ENCODE measurements at places on chromosomes 7 and 10.

DNA sequence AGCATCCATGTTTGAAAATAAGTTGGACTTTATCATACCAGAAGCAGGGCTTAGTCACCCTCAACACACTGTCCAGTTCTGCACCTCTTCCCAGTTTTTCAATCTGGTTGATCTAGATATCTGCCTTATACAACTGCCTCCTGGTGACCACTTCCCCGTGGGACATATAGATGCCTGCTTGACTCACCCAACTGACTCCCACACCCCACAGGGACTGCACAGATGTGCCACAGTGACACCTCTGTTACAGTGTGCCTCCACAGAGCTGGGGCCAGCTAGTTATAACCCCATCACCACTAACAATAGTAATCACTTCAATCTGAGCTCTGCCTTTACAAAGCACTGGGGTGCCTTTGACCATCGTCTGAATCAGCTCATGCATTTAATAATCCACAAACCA, 82.6 kb upstream of the AOAH start:
- DNase-seq = no peak

- no peak for DNase-seq
Observed at GRCh38 chr10:114482480-114483304, 78.4 kb upstream of the AFAP1L2 start.

GRCh38 chr7:140059273-140060242, 3.2 kb downstream of the PARP12 start:
- DNase-seq = no peak

- no peak for DNase-seq
Observed at GRCh38 chr7:118969370-118969769, 744.9 kb downstream of the ANKRD7 start.

DNA sequence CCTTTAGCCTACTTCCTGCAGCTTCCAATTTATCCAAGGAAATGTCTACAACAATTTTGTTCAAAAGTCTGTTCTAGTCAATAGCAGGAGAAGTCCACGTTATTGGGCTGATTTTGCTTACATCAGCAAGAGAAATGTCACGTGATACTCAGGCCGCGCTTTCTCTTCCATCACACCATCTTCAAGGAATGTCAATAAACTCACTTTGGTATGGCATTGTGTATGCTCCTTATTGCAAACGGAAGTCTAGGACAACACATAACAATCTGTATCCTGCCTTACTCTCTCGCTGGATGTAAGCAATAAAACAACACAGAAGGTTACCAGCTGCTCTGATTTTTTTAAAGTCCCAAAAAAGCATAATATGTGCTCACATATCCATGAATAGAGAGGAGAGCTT, 17.1 kb upstream of the STK17A start:
- DNase-seq = no peak

DNA sequence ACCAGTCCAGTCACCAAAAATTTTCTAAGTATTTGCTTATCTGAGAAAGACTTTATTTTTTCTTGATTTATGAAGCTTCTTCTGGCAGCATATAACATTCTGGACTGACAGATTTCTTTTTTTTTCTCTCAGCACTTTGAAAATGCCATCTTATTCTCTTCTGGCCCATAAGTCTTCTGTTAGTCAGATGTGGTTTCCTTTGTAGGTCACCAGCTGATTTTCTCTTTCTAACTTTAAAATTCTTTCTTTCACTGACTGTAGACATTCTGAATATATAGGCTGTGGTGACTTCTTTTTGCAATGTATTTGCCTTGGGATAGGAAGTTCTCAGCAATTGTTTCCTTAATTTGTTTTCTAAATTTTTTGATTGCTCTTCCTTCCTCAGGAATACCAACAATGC, 172.5 kb downstream of the CCDC7 start:
- no peak for DNase-seq

DNA sequence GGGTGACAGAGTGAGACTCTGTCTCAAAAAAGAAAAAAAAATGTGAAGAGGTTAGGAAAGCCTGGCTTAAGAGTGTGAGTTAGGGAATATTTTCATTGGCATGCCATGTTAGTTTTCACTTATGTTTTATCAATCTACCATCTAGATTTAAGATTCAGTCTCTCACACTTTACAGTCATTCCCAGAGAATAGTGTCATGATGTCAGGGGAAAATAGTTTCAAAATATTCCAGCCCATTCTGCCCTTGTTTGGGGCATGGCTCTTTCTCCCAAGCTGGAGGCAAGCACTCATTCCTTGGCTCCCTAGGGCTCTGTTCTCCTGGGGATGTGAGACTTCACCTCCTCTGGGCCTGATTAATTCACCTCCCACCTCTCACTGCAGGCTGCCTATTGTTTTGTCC, 331.5 kb downstream of the CXCL12 start:
- no peak for DNase-seq

- no peak for DNase-seq
Observed at GRCh38 chr10:43263551-43264343, 3.1 kb downstream of the RASGEF1A start.

- DNase-seq = no peak
Observed at GRCh38 chr7:25672496-25672895, 444.2 kb upstream of the NPVF start.

DNA sequence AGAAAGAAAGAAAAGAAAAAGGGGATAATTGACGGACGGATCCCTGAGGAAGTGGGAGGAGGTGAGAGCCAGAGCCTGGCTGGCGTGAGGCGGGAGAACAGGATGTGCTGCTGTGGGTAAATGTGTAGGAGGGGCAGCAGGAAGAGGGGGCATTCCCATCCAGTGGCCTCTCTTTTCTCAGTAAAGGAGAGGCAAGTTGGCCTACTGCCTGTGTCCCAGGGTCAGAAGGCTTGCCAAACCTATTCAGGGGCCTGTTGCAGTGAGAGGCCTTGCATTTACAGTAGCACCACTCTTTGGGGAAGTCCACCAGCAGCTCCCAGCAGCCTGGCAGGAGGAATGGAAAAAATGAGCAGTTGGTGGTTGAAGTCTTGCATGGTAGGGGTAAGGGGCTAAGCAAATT, 26.6 kb upstream of the ASCC1 start:
- no peak for DNase-seq

GRCh38 chr7:30181736-30182522, 47.1 kb downstream of the MTURN start:
- no peak for DNase-seq

DNA sequence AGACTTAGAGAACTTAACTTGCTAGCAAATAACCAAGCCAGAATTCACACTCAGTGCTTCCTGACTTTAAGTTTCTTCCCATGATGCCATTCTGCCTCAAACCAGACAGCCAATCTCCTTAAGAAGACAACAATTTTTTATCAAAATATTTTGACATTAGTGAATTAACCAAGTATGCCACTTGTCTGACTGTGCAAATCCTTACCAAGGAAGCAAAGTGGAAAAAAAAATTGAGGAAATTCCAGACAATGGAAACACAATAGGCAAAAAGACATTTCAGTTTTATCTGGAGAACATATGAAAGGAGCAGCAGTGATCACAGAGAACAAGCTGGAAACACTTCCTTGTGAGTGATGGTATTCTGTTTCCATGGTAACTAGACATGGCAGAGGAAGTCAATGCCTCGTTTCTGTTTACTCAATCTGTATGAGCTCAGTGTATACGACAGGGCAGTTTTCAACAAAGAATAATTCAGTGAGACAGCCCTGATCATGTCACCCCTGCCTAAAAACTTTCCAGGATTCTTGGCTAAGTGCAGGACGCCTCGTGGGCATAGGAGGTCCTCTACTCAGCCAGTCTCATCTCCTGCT, 114.2 kb downstream of the DYNC1I1 start:
- no peak for DNase-seq

- no peak for DNase-seq
Observed at GRCh38 chr7:44964384-44964830, 14.4 kb downstream of the MYO1G start.

DNA sequence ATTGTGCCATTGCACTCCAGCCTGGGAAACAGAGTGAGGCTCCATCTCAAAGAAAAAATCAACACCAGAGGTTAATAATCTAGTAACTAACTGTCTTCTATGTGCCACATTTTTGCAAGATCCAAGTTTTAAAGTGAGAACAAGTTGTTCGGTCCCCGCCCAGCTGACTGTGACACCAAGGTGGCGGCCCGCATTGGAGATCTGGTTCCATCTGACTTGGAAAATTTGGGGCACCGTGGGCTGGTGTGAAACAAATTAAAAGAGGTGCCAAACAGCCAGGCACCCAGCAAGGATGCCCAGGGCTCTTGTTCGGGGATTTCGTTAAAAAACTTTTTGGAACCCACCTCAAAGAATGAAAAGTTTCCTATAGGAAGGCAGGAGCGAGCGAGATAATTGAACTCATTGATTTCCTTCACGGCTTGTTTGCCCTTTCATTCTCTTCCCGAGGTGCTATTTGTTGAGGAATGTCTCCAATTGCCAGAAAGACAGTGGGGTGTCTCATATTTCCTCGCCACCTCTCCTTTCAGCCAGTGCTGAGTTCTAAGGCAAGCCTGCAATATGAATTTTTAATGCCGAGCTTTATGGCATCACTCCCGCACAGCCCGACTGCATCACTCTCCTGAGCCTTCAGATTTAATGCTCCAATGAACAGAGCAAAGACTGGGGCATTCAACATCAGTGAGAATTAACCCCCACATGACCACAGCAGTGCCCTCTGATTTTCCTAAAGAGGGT, 156.9 kb upstream of the SH2B2 start:
- no peak for DNase-seq

DNA sequence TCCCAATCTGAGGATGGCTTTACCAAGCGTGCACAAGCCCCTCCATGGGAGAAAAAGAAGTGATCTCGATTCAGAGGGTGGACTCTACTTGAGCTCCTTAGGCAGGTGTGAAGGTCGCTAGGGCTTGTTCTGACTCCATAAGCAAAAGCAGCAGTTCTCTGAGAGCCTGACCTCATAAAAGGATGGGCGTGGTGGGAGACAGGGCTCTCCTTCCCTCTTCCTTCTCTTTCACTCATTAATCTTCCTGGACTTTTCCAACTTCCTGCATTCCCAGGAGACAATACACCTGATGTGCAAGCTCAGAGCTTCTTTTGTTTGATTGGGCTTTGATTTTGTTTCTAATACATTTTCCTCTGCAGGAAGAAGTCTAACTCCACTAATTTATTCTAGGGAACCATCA, 22.3 kb upstream of the TMEM72 start:
- no peak for DNase-seq

- no peak for DNase-seq
Observed at GRCh38 chr7:31070991-31071644, 19.0 kb downstream of the ADCYAP1R1 start.

DNA sequence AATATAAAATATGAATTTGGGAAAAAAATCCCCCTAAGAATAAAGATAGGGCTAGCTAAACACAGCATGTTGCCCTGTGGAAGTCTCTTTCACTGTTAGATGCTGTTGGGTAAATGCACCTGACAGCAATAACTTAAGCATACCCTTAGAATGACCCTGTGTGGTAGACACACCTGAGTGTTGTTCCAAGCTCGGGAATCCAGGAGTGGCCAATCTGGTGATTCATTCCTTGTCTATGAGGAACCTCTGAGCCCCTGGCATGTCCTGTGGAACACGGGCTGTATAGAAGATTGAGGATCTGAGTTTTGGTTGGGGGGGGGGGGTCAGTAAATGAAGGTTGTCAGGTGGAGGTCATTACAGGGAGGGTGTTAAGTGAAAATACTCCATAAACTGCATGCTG, 730.0 kb upstream of the IGFBP3 start:
- no peak for DNase-seq

DNA sequence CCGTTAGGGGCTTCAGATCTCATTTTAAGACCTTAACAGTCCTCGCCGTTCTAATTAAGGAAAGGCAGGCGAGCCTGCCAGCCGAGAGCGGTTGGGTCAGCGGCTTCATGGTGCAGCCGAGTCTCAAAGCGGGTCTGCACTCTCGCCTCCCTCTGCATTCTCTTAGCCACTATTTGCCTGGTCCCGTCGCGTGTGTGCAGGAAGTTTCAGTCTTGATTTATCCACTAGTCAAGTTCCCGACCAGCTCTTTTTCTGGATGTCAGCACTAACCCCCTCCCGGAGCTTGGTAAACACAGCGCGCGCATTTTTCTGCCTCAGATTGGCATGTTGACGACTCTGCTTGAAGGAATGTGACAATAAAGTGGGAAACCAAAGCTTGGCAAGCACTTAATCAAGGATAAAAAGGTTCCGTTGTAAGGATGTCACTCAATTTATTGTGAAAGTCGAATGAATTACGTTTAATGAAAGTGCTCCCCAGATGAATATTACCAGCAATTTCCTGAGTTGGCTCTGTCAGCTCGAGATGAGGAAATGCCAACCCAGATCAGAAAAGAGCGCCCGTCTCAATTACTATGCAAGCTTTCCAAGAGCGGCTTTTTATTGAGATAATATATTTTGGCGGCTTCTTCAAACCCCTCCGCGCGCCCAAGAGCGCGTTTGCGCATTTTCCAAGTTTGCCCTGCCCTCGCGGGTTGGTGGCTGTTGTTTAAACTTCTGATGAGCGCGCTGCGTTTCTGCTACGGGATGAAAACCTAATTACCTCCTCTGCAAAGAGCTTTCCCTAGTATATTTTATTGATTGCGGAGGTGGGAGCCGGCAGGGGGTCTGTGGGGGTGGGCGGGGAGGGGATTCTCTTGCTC, 7.9 kb downstream of the NXPH1 start:
- DNase-seq = no peak

DNA sequence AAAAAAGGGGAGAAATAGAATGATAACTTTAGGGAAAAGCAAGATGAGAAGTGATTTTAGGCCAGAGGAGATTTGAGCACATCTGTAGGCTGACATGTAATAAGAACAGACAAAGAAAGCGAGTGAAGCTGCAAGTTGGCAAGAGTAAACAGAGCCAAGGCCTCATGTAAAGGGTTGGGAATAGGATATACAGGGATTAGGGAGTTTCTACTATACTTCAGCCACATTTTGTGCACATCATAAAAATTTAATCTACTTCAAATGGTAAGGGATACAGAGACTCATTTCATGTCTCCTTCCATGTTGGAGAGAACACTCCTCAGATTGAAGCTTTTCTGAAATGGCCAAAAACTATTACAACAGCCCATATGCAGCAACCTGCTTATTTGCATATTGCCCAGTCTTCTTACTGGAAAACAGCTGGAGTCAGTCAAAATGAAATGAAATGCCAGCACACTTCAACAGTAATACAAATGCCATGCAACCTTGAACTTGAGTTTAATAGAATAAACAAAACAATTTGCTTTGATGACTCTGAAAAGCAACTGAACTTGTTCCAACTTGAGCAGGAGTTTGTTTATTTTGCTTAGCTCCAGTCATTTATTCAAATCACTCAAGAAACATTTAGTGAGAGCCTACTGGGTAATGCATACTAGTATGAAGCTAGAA, 49.9 kb downstream of the NRCAM start:
- no peak for DNase-seq

DNA sequence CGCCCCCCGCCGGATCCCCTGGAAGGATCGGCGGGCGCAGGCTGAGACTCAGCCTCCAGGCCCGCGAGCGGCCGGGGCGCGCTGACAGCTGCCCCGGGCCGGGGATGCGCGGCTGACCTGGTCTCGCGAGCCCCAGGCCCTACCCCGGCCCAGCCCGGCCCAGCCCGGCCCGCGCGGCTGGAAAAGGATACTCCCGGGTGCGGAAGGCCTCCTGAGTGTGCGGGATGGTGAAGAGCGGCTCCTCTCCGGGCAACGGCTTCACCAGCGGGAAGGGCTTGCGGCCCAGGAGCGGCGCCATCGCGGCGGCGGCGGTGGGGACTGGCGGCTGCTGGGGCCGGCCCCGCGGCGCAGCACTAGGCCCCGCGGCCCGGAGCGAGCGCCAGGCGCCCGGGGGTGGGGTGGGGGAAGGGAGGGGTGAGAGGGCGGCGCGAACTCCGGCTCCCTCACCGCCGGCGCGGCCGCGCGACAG, 423 bp downstream of the BAZ1B start:
- peak; percentile 5 for DNase-seq

Data from stimulated activated CD4-positive, alpha-beta T cell treated with anti-CD3 and anti-CD28 coated beads, Interleukin-1b, Interleukin-23, amount 100 ng/mL, for 1 hour (primary cell).